ENCODE measurements at places on chromosomes 11 and 22. TPM values are rescaled to one million over a fixed set of nuclear protein-coding genes. Genes with fewer than 3 reads are reported as not detected.

MOGAT2 gene
- total RNA-seq: 0.12 TPM

APOA4 gene
- not detected for total RNA-seq

LRRC4C gene
- total RNA-seq: 0.57 TPM

JAML gene
- total RNA-seq: 9.6 TPM

MS4A6E gene
- not detected for total RNA-seq

SEPTIN5 gene
- total RNA-seq: not detected

TENM4 gene
- 2.1 TPM for total RNA-seq

AQP11 gene
- total RNA-seq: 0.49 TPM

KRTAP5-7 gene
- total RNA-seq: 0.70 TPM

ANO9 gene
- 63.9 TPM for total RNA-seq

C11orf21 gene
- total RNA-seq: 22.8 TPM

PARVG gene
- total RNA-seq: 247 TPM

LIF gene
- total RNA-seq: 0.47 TPM

PRRG4 gene
- total RNA-seq: 0.07 TPM

CHCHD10 gene
- total RNA-seq: 54.0 TPM

CCND1 gene
- 7.7 TPM for total RNA-seq

SLC5A1 gene
- not detected for total RNA-seq

CABP4 gene
- 5.2 TPM for total RNA-seq

LRRC56 gene
- 15.8 TPM for total RNA-seq

Data from B cell (primary cell).